ENCODE measurements at places on chromosomes 2 and 18.

GRCh38 chr2:105224444-105224843 is 17.1 kb upstream of the GPR45 start:
- DNase-seq = no peak

GRCh38 chr2:237283131-237283928 is 130.6 kb downstream of the COL6A3 start:
- no peak for DNase-seq

- DNase-seq = no peak
Observed at GRCh38 chr2:129816813-129817574, 162.5 kb upstream of the RAB6C start.

GRCh38 chr2:235444101-235444597 is 49.7 kb upstream of the AGAP1 start:
- no peak for DNase-seq

- DNase-seq = no peak
Observed at GRCh38 chr2:29226808-29227207, 111.6 kb downstream of the CLIP4 start.

- DNase-seq = no peak
Observed at GRCh38 chr2:28809927-28810326, 707 bp upstream of the SPDYA start.

DNA sequence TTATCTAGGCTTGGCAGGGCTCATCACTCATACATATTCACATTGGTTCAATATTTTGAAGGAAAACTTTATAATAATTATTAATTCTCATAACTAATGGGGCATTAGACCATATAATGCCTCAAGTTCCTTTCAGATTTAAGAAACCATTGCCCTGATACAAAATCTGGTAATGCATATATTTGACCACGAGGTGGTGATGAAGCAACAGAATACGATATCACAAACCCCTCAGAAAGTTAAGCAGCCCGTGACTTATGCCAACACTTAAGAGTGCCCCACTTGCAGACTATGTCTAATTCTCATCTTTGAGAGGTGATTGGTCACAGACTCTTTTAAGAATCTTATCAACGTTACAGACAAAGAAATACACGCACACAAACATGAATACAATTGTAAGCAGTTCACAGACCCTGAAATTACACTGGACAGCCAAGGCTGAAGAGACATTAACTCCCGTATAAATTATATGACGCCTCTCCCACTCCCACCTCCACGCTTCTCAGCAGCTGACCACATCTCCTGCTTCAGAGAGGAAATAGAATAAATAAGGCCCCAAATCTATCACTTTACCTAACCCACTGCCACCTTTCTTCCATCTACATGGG is 20.7 kb upstream of the DNAH6 start:
- DNase-seq = no peak

DNA sequence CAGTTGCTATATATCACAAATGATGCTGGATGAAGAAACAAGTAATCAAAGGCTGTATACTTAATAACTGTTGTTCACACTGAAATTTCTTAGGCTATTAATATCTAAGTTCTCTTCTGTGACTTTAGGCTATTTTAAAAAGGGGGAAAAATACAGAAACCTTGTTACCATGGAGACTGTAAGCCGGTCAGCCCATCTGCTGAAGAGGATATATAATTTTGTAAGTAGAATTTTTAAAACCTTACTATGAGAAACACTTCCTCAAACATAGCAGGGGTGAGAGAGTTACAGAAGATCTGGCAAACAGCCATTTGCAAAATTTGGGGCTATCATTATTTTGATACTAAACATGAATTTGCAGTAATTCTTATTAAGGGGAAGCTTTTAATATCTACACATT is 27.8 kb downstream of the CACNB4 start:
- no peak for DNase-seq

GRCh38 chr2:140580532-140581151 is 1550.2 kb downstream of the LRP1B start:
- DNase-seq = no peak

DNA sequence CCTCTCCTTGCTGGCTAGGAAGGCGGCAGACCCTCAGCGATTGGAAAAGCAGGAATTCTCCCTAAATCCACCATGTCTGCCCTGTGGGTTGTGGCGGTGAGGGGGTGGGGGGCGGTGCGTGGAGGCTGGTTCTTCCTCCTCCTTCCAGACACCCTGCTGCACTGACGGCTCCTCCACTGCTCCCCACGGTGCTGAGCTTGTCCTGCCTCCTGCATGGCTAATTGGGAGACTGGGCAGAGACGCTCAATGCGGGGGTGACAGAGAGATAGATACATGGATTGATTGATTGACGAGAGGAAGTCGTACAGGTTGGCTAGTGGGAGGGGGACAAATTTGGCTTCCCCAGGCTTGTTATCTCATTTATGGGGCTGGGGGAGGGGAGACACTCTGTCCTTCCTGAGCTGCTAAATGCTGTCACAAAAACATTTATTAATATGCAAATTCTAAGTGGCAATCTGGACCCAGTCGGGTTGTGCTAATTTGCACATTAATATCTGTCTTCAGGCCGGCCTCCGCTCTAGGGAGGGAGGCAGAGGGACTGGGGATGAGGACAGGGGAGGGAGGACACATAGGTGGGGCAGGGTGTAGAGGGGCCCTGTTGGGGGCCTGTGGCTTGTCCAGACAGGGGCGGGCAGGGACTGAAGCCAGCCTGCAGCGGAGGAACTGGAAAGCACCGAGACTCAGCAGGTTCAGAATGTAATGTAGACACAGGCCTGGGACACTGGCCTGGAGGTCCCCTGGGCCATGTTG is 181.6 kb downstream of the CELF4 start:
- no peak for DNase-seq

GRCh38 chr2:10504370-10504993 is 56.4 kb upstream of the ODC1 start:
- no peak for DNase-seq

DNA sequence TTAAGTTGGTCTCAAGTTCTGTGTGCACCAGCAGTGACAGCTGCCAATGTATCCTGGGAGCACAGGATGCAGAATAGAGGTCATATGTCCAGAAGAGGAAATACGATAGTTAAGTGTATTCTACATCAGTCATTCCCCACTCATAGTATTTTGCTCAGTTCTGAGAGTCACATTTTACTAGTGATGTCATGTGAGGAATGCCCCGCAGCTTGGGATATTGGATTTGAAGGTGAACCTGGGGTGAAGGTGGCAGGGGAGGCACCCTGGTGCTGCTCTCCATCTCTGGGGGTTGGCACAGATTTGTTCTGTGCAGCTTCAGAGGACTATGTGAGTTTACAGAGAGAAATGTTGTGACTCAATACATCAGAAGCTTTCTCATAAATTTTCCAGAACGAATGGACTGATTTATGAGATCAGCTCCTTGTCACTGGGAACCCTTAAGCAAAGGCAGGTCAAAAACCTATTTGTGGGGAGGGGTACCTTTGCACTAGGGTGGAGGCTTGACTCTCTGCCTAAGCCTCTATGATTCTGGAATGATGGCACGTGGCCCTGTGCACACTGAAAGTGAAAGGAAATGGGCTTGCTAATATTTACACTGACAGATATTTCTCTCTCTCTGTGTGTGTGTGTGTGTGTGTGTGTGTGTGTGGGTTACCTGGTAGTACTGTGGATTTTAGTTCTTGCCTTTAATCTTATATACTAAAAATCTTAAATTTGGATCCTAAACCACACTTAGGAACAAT is 95.9 kb downstream of the NEB start:
- no peak for DNase-seq

DNA sequence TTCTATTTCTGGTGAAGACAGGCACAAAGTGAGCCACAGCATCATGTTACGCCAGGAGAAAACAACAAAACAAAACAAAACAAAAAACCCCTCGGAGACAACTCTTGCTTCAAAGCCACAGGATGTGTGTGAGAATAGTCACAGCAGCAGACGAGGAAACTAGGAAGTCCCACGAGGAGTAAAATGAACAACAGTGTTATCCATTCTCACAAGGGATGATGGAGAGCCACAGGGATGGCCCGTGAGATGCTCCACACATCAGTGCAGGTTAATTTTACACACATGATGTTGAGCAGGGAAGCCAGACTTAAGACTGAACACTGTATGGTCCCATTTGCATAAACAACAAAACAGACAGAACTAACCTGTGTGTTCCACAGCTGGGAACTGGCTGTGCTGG is 128.5 kb upstream of the TMEM18 start:
- no peak for DNase-seq

GRCh38 chr2:230668184-230668938 is 44.3 kb upstream of the CAB39 start:
- peak; percentile 64 for DNase-seq

- DNase-seq = no peak
Observed at GRCh38 chr2:12083713-12084419, 337.4 kb downstream of the LPIN1 start.

DNA sequence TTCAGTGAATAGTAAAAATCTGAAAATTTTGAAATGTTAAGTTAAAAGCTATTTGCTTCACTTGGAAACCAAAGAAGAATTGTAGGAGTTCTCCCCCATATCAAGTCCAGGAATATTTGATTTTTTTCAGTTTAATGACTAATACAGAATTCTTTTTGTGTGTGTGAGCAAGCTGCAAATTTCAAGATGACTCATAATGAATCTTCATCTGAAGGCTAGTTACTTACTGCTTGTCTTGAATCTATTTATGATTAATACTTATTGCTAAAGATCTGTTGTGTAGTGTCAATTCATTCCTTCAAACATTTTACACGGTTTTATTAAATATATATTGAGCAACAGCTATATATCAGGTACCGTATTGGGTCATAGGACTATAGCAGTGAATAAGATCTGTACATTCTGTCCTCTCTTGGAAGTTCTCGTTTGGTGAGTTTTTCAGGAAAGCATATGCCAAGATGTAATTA is 47.8 kb upstream of the CAVIN2 start:
- no peak for DNase-seq
